ENCODE measurements at places on chromosomes 7 and 10. TPM values are rescaled to one million over a fixed set of nuclear protein-coding genes. Genes with fewer than 3 reads are reported as not detected.

GRCh38 chr7:70812511-70812910 is 319.4 kb upstream of the GALNT17 start:
- no peak for DNase-seq

DNA sequence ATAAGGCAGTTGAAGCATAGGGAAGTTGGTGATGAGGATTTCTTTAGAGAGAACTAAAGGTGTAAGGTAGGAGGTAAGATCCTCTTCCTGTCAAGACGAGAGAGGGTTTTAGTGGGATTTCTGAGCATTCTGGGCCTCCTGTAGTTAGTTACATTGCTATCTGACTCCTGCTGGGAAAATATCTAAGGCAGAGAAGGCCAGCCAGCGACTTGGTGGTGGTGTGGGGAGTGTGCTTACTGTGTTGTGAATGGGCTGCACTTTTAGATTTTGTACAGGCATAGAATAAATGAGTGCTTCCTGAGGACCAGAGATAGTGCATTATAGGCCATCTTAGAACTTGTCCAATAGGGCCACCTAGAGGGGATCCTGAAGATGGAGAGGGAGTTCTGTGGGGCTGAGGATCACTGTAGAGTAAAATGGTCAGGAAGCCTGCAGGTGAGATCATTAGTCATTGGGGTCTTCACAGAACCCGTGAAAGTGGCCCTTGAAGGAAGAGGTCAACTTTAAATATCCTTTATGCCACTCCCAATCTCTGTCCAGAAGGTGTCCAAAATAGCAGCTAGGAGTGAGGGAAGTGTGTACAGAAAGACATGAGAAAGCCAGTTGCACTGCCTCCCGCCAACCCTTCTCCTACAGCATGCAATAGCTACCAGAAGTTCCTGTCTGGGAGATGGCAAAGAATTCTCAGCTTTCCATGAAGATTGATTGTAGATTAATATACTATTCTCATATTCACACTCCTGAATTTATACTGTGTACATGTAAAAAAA is 266.6 kb downstream of the POLR1F start:
- no peak for DNase-seq

DNA sequence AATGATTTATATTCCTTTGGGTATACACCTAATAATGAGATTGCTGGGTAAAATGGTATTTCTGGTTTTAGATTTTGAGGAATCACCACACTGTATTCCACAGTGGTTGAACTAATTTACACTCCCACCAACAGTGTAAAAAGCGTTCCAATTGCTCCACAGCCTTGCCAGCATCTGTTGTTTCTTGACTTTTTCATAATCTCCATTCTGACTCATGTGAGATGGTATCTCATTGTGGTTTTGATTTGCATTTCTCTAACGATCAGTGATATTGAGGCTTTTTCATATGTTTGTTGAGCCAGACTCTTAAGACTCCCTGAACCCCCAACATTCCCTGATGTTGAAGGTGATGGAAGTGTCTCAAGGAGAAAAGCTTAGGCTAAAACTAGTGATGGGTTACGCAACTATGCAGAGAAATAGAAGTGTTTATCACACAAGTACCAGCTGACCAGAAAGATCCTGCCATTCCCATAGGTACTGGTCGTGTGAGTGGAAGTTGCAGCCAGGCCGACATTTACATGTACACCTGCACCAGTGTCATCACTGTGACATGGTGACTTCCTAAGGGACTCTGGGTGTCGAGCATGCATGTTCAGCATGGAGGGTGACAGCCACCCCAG is 711.2 kb upstream of the NRP1 start:
- DNase-seq = no peak

GRCh38 chr10:35341521-35341920 is 5.2 kb downstream of the CCNY start:
- no peak for DNase-seq

The THNSL1 gene
- total RNA-seq = 3.7 TPM

The SPAM1 gene
- not detected for total RNA-seq

The ATP6V1F gene
- 104 TPM for total RNA-seq
